Activated CD4-positive, CD25-positive, alpha-beta regulatory T cell treated with anti-CD3 and anti-CD28 coated beads, Interleukin-2, amount 50 U/mL, for 24 hours (primary cell): ENCODE measurements at places on chromosomes 16 and 17.

GRCh38 chr17:74394275-74394950 is 27.1 kb downstream of the GPR142 start:
- ATAC-seq = no peak

- ATAC-seq = no peak
Measured at GRCh38 chr16:83102336-83102735, 475.6 kb downstream of the CDH13 start.

DNA sequence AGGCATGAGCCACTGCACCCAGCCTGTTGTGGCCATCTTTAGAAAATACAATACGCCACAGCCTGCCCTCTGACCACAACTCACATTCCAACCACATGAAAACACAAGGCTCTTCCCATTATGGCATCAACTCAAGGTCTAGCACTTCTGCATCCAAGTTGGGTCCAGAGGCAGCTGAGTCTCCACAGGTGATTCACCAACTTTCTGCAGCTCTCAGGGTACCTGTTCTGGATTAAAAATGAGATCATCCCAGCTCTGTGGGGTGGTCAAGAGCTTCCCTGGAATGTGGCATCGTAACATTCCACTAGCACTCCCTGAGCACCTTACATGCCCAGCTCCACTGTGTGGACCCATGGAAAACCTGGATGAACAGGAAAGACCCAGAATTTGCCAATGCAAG is 9.9 kb upstream of the GUCY2D start:
- no peak for ATAC-seq

DNA sequence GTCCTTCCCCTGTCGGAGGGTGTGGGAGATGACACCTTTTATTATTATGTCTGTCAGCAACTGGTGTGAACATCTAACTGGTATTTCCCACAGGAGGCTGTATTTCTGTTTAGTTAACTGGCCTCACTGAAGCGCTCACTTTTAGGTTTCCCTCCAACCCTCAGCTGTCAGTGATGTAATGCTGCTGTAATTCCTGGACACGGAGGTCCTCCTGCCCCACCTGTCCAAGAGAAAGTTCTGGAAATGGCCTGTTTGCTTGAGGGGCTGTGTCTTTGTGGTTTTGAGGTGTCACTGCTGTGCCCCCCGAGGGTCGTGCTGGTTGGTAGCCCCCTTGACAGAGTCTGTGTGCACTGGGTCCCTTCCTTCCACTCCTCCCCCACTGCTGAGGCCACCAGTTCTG is 11.5 kb downstream of the KCNJ12 start:
- ATAC-seq = no peak

DNA sequence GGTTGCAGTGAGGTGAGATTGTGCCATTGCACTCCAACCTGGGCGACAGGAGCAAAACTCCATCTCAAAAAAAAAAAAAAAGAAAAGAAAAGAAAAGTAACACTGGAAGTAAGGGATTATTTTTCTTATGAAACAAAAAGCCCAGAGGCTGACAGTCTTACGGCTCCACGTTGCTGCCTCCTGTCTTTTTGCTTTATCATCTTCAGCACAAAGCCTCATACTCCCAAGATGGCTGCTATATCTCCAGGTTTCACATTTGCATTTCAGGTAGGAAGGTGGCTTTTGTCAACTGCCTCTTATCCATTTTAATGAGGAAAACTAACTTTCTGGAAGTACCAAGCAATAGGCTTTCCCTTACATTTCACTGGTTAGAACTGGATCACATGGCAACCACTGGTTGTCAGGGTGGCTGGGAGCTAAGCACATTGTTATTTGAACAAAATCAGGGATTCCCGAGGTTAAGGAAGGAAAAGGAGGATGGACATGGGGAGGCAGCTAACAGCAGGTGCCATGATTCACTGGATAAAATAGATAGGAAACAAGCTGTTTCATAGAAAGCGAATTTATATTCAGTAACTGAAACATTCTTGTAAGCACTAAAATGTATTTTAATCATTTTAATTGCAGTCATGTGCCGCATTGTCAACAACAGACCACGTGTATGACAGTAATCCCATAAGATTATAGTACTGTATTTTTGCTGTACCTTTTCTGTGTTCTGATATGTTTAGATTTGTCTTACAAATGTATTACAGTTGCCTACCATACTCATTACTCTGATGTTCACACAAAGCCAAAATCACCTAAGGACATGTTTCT is 58.6 kb downstream of the KSR1 start:
- ATAC-seq = no peak

DNA sequence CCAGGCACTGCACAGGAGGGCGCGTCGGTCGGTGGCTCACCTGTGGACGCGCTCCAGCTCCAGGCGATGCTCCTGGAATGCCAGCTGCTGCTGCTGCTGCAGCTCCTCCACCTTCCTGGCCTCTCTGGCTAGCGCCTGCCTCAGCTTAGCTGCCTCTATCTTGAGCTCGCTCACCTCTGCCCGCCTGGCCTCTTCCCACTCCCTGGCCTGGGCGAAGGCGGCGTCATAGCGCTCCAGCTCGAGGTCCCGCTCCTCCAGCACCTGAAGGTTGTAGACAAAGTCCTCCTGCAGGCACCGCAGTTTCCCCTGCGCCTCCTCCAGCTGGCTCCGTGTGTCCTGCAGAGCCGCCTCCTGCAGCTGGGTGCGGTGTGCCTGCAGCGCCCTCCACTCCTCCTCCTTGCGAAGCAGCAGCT is 11.1 kb downstream of the CCDC57 start:
- no peak for ATAC-seq

GRCh38 chr17:64506576-64507412 is at the start of gene CEP95:
Gene CEP95 (plus strand): TSS chr17:64506977. CDS start chr17:64507098, 121 bp downstream.
- ATAC-seq = peak; percentile 58

DNA sequence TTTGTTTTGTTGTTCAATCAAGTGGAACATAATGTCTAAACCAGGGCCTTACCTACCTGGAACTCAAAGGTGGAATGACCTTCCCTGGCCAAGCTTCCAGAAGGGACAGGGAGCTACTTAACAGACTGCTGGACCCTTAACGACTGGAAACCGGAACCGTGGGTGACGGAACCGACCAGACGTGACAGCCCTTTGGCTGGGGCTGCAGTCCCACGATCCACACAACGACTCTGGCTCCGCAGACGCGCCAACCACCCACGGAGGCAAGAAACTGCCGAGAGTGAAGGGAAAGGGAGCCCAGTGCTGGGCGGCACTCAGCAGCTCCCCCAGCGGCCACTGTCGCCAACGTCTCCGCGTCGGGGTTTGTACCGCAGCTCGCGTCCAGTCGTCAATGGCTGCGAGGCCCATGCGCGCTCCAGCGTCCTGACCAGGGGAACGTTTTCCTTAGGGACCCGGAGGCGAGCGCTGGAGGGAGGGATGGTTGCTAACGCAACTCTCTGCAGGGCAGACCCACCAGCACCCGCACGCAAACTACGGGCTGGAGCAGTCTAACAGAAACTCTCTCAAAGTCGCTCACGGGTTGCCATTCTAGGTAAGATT is 5.5 kb upstream of the KIF22 start:
- ATAC-seq = peak; percentile 64

GRCh38 chr17:33124871-33125551 is 133.4 kb downstream of the SPACA3 start:
- ATAC-seq = no peak

DNA sequence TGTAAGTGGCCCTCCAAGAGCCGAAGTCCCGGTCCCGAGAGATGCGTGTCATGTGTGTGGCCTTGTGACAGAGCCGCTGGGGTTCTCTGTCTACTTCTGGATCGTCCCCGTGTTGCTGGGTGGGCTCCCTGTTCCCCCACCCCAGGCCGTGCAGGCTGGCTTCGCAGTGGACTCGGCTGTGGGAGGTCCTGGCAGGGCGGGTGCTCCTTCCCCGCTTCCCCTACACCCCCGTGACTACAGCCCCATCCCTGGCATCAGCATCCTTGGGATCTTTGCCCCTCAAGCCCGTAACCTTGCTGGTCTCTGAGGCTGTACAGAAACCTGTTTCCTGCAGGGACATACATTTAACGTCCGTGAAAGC is 136.3 kb downstream of the BANP start:
- ATAC-seq = no peak

DNA sequence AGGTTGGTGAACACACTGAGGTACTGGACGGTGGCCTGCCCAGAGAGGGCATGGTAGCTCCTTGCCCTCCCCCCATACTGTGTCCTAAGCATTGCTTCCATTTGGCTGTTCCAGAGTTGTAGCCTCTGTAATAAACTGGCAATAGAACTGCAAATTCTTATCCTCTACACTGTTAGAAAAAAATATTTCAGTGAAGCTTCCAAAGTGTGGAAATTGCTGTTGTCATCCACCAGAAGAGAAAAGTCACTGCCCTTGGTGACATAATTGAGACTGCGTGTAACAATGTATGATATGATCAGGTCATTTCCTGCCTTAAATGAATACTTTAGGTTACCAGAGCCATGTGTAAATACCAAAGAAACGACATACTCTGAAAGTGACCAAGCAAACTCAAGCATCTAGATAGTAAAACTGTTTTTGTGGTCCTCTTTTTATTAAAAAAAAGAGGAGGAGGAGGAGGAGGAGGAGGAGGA is 65.9 kb downstream of the CEP95 start:
- ATAC-seq = peak; percentile 86

GRCh38 chr16:52964290-52964689 is 88.4 kb downstream of the CHD9NB start:
- no peak for ATAC-seq

- peak; percentile 13 for ATAC-seq
Measured at GRCh38 chr16:87145181-87146176, 171.7 kb downstream of the C16orf95 start.

DNA sequence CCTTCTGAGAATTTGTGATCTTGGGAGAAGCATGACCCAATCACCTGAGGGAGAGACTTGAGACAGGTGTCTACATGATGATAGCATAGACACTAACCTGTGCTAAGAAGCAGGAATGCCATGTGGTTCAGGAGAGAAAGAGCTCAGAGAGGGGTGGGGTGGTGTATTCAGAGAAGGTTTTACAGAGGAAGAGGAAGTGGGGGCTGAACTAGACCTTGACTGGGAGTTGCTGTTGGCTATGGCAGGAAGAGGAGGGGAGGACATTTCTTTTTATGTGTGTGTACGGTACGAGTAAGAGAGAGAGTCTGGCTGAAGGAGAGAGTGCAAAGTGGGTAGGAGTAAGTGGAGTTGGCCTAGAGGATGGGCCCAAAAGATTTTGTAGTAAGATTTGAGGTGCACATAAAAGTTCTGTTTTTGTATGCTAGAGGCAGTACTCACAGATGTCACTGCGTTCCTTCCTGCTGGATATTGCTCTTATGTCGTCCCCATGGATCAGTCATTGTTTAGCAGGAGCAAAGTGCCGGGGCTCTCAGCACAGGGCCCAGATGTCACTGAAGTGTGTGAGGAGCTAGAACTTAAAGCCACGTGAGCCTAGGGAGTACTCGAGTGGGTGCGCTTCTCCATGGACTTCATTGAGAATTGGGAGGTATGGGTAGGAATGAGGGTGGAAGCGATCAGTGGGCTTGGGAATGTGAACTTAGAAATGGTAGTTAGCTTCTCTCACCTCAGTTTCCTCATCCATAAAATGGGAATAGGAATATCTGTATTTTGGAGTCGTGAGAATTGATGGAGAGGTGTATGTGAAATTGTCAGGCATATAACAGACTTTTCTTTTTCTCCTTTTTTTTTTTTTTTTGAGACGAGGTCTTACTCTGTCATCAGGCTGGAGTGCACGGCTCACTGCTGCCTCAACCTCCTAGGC is 22.1 kb downstream of the SLC7A6 start:
- ATAC-seq = peak; percentile 8

DNA sequence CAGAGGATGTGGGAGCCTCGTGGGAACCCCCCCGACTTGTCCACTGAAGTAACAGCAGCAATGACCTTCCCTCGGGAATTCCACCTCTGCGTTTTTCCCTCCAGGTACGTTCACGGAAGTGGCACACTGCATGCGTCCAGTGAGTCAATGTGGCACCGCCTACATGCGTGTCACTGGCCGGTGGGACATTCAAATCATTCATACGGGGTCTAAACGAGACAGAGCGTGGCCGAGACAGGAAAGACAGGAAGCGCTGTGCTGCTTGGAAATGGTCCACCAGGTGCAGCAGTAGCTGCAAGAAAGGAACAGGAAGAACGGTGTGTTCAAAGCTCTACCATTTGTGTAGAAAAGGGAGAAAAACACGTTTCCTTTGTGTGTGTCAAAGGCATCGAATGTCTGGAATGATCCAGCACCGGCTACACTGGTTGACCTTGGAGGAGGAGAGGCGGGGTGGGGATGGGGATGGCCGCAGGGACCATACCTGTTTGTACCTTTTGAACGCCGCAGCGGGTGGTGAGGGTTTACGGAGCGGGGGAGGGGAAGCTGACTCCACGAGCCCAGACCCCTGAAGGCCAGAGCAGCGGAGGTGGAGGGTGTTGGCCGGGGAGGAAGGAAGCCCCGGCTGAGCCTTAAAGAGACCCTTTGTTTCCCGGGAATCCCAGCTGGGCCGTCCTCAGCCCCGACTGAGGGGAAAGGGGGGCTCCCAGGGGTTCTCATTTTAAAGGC is 1.7 kb upstream of the PGAP6 start:
- peak; percentile 41 for ATAC-seq

DNA sequence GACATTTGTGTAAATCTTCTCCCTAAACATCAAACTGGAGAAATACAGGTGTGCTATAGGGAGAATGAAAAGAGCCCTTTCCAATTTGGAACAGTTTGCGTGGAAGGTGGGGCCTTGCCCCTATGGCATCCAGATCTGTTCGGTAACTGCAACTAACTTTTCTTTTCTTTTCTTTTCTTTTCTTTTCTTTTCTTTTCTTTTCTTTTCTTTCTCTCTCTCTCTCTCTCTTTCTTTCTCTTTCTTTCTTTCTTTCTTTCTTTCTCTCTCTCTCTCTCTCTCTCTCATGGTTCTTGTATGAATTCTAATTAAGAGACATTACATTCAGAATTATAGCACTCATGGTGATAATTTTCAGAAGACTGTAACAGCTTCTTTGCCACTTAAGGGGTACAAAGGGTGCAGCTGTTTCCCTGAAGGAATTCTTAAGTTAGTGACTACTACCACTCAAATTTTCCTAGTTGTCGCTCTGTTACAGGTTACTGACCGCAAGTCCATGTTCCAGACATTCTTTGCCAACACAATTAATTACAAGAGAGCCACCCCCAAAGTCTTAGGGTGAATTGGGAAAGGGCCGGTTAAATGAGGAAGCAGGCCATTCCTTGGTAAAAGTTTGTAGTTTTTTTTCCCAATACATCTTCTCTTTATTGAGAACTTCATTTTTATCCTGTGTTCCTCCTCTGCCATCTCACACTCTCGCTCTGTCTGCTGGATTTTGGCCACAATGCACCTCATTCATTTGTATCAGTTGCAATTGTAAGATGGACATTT is 69.8 kb downstream of the KSR1 start:
- ATAC-seq = no peak

GRCh38 chr17:57940653-57941329 is 14.4 kb downstream of the CUEDC1 start:
- peak; percentile 74 for ATAC-seq

DNA sequence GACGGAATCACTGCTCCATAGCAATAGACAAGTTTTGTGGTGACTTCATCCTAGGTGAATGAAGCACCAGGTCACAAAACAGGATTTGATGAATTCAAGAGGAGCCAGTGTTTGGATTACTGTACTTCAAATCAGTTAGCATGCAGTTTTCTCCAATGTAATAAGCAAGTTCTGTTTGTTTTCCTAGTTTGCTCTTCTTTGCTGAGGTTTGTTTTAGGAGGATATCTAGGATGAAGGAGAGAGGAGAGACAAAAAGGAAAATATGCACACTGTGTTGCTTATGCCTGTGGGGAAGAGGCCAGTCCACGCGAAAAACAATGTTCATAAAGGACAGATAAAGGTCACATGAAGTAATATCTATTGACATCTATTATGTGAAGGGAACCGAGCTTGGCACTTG is 9.0 kb downstream of the KRT37 start:
- no peak for ATAC-seq
